ENCODE measurements at places on chromosomes 7 and 10. TPM values are rescaled to one million over a fixed set of nuclear protein-coding genes. Genes with fewer than 3 reads are reported as not detected.

Gene CYP3A7
- not detected for total RNA-seq

Gene TRIM50
- not detected for total RNA-seq

Gene CYP26C1
- total RNA-seq, result 2.0 TPM

Gene PITX3
- not detected for total RNA-seq

Gene FASTK
- 71.6 TPM for total RNA-seq

Gene CPEB3
- total RNA-seq, result 2.3 TPM

Gene FAM131B
- 1.4 TPM for total RNA-seq

Measured in endothelial cell of umbilical vein (primary cell).